ENCODE measurements at places on chromosomes 1 and 21. TPM values are rescaled to one million over a fixed set of nuclear protein-coding genes. Genes with fewer than 3 reads are reported as not detected.

Gene LRRC71
- total RNA-seq: 0.34 TPM

Gene CRYZL1
- 23.1 TPM for total RNA-seq

Gene CD53
- total RNA-seq: not detected

Gene FAM72B
- total RNA-seq: 3.9 TPM

Gene TMEM51
- total RNA-seq: 11.9 TPM

Gene ANGPTL3
- total RNA-seq: not detected

Gene LENEP
- not detected for total RNA-seq

Gene GORAB
- total RNA-seq: 4.3 TPM

Gene NDUFS2
- 119 TPM for total RNA-seq

Gene RNF186
- not detected for total RNA-seq

Gene KRTAP11-1
- not detected for total RNA-seq

Gene GNAT2
- 0.34 TPM for total RNA-seq

Gene COL8A2
- total RNA-seq: 1.1 TPM

Gene HCRTR1
- 0.13 TPM for total RNA-seq
